ENCODE measurements at places on chromosomes 7 and 10.

GRCh38 chr10:19169041-19169440 lies 120.4 kb downstream of the MALRD1 start:
- no peak for DNase-seq

DNA sequence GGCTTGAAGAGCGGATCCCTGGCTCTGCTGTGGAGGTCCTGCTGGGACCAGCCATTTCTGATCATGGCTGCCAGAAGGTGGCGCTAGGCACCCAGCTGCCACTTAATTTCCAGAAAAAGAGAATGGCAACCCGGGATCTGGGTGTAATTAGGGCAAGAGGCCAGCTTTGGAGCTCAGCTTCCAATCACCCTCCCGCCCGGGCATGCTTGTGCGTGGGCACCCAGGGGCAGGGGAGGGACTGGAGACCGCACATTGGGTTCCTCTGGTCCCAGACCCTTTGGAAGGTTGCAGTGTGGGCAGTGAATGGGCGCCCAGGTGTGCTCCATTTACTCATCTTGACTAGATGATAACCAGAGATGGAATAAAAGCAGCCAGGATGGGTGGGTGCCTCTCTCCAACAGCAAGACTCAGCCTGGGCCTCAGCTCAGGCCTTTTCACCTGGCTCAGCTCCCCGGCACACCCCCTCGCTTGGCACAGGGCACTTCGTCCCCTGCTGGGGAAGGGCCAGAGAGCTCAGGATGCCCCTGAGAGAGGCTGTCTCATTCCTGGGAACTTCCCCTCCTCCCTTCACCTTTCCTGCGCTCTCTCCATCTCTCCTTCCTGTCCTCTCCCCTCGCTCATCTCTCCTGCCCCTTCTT lies 14.7 kb downstream of the FAM241B start:
- DNase-seq = no peak

DNA sequence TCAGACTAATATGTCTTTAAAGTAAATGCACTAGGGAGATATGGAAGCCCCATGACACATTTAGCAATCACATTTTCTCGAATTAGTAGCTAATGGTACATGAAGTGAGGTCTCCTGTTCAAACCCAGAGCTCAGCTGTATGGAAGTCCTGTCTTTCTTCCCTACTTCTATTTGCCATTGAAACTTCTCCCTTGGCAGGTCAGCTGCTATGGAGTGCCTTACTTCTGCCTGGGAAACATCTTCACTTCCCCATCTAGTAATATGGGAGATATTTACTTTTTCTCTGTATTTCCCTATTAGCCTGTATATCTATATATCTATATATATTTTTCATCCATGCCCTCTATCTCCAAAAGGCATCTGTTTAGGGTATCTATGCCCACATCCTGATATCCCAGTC lies 225.3 kb upstream of the INHBA start:
- DNase-seq = no peak

DNA sequence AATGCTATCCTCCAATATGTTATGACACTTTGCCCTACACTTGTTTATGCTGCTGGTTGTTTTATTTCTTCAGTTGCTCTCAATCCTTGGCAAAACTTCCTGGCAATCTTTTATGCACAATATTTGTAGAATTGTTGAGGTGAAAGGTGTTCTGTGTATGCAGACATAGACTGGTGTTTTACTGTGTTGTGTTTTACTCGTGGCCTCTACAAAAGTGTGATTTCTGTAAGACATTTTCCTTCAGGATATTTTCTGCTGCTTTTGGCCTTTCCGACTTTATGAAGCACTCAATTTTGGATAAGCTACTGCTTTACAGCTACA lies 21.8 kb downstream of the GLCCI1 start:
- DNase-seq = no peak
